ENCODE measurements at places on chromosomes 11 and 22. TPM values are rescaled to one million over a fixed set of nuclear protein-coding genes. Genes with fewer than 3 reads are reported as not detected.

- DNase-seq: no peak
Measured at GRCh38 chr11:43706631-43707030, 26.1 kb downstream of the HSD17B12 start.

DNA sequence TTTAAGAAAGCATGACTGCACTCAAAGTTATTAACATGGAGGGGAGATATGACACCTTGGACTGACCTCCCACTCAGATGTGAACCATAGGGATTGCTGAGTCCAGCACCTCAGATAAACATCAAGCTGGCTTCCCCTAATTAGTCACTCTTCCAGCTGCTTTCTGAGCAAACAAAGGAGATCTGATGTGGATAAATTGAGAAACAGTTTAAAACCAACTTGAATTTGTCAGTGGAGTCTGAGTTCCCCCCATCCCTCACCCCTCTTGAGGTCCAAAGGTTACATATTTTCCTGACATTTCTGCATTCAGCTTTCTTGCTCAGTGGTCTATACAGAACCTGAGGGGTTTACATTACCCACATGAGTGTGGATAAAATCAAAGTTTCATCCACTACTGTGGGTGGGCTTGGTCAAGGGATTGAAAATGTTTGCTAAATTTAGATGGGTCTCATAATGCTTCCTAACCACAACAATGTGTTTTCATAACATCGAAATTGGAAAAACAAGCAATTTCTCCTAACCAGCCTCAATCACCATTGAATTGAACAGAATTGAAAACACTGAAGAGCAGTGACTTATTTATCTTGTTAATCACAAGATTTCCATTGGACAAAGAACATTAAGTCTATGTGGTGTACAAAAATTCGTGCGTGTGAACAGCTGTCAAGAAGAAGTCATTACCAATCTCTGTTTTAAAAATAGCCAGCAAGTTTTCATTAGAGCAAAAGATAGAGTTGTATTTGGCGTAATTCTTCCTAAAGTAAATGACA is 292.3 kb downstream of the METTL15 start:
- no peak for DNase-seq

The SLC17A6 gene
- polyA plus RNA-seq: not detected

The BATF2 gene
- polyA plus RNA-seq: 1.3 TPM

The TEX54 gene
- polyA plus RNA-seq: not detected

All from right cardiac atrium (tissue), 5 donors.